ENCODE measurements at places on chromosomes 5 and 9.

DNA sequence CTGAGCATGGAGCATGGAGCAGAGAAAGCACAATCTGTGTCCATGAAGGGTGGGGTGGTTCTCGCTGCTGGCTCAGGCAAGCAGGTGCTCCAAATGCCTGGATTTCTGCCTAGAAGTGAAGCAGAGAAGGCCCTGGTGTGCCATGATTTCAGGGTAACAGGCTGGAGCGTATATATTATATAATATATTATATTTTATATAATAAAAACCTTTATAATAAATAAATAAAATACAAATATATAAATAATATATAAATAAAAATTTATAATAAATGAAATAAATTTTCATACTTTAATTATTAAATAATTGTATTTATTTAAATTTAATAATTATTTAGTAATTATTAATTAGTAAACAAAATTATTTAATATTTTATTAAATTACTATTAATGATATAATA is 707.4 kb upstream of the COX7C start:
- no peak for DNase-seq

DNA sequence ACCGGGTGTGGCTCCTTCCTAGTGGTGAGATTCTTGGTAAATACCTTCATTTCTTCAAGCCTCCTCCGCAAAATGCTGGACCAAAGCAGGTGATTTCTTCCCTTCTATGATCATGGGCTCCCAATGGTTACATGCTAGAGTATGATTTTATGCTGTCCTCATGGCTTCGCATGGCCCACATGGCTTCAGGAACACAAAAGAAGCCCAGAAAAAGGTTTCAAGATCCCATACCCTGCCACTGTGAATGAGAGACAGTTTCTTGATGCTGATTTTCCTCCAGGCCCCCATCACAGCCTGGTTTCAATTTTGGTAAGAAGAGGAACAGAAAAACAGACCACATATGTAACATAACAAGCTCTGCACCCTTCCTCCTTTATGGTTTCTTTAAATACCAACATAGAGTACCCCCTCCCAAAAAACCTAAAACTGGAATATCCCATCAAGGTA is 2.4 kb upstream of the RXFP3 start:
- no peak for DNase-seq

DNA sequence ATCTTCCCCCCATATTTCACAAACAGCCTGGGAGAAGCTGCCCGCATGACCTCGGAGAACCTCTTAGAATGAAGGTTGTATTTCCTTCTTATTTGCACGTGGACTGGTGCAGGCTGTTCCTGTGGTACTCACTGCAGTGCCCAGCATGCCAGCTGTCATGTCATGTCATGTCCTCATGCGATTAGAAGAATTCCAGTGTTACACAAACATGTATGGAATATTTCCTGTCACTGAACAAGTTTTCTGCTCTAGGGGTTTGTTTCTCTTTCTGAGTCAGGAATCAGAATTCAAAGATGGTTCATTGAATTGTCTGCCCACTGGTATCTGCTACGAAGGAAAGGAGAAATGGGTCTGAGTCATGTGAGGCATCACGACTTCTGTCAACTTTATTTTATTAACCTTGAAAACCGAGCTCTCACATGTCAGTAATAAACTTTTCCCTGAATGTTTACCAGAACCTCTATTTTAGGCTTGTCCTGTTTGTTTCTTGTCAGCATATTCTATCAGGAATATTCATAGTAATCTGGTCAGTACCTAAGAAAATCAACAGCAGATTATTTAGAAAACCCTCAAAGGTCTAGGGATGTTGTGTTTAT is 415.6 kb downstream of the GADD45G start:
- no peak for DNase-seq

DNA sequence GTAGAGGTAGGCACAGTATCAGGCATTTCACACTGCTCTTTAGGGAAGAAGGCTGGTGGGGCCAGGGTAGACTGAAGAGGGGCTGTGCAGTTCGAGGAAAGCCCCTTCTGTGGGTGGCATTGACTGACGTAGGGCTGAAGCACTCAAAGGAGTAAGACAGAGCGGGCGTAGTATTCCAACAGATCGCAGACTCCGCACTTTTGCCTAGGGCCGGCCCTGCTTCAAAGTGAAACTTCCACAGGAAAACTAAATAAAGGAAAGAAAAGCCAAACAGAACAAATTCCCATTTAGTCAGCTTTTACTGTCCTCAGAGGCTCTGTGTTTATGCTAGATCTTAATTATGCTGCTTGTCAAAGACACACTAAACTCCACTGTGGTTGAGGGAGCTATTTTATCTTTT is 493.0 kb upstream of the WWC1 start:
- DNase-seq, result no peak

- DNase-seq, result no peak
These were observed 406.5 kb upstream of the EDIL3 start for GRCh38 chr5:84791138-84791537.
